Stimulated activated CD4-positive, alpha-beta T cell treated with anti-CD3 and anti-CD28 coated beads, TNF-alpha, amount 100 ng/mL, for 48 hours (primary cell): ENCODE measurements at places on chromosomes 2 and 18.
A peak's percentile ranks its signal among the peaks of the same experiment; 100 is the strongest.

- DNase-seq = peak; percentile 27
Measured at GRCh38 chr2:134919341-134920210, 954 bp downstream of the CCNT2 start.

- DNase-seq = no peak
Measured at GRCh38 chr2:130763405-130763804, 8.1 kb downstream of the AMER3 start.

DNA sequence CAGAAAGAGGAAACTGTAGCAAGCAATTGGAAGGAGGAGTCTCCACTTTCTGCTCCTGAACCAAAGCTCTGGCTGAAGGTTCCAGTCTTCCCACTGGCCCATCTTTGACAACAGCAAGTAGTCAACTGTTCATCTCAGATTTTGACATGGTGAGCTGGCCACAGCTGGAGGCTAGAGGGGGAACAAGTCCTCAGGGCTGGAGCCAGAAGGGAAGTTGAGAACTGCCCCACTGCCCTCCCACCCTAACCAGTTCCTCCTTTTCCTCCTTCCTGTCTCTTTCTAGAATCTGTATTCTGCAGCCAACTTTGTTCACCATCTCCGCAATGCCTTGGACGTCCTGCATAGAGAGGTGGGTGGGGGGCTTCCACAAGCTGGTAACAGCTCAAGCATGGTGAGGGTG, 105.8 kb downstream of the PLB1 start:
- DNase-seq = no peak

DNA sequence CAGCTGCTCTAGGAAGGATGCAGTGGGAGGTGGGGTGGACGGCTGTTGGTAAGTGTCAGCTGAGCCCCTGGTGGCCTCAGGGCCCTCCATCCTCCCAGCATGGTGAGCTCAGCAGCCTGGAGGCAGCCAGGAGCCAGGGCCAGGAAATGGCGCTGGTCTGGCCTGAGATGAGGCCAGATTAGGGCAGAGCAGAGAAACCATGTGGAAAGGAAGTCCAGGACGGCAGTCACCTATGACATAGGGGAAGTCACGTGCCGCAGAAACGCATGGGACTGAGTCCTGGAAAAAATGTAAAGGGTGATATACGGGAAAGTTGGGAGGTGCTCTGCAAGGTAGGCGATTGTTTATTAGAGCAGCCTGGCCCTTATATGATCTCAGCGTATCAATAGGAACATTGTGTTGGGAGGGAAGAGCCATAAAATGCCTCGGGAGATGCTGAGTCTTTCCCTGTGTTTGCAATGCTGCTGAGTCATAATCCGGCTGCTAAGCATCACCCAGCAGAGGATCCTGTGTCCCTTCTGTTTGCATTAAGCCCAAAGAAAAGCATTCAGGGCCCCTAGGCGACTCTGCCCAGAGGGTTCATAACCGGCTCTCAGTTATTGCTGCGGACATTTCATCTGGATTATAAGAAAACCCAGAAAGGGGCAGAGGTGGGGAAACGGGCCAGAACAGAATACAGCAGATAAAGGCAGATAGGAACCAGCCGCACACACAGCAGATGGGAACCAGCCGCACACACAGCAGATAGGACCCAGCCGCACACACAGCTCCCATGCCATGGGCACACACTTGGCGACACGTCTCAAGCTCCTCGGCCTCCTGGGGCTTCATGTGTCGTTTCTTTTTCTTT, 30.3 kb upstream of the B3GNT7 start:
- no peak for DNase-seq

DNA sequence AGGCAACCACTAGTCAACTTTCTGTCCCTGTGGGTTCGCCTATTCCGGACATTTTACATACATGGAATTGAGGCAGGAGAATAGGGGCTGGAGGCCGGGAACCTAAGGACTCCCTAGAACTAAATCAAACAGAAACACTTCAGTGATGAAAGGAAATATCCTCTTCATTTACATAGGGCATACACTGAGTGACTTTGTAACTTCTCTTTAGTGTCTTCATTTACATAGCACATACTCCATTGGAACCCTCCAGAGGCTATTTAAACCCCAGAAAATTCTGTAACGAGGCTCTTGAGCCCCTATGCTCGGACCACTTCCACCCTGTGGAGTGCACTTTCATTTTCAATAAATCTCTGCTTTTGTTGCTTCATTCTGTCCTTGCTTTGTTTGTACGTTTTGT, 56.5 kb downstream of the CCDC195 start:
- no peak for DNase-seq

DNA sequence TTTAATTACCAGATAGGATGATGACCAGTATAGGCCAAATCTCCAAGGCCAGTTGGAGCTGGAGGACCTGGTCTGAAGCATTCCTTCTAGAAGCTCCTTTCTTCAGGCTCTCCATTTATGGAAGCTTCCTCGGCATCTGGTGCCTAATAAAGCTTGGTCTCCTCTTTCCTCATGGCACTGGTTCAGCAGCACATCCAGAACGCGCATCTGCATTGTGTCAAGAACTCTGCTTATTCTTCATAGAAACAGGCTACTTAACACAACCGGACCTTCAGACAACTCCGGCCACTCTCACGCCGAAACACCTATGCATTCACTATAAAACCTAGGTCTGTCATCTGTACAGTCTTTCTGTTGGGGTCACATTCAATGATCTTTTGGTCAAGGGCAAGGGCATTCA, 99.8 kb downstream of the COL6A3 start:
- DNase-seq = no peak

GRCh38 chr2:132430895-132431294, 14.3 kb downstream of the GPR39 start:
- no peak for DNase-seq

GRCh38 chr2:1758171-1758570, 13.9 kb upstream of the PXDN start:
- DNase-seq = no peak

DNA sequence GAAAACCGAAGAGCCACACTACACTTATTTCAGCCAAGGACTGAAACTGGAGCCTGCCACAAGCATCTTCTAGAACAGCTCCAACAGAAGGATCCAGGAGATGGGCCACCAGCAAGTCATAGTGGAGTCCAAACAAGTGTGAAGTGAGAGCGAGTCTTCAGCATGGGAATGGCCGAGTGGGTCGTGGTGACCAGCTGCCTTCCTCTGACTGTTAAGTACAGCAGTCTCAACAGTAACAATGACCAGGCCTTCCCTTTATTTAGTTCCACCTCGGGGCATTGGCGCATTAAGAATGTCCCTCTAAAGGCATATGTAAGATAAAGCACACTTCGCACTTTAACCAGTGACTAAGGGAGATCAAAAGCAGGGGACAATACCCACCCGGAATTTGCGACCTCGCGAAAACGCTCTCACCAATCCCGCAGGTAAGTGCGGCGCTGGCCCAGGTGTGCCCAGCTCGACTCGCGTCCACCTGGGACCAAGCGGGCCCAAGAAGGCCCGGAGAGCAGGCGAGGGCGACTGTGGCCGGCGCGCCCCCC, 1.1 kb downstream of the L3MBTL4 start:
- DNase-seq = no peak

DNA sequence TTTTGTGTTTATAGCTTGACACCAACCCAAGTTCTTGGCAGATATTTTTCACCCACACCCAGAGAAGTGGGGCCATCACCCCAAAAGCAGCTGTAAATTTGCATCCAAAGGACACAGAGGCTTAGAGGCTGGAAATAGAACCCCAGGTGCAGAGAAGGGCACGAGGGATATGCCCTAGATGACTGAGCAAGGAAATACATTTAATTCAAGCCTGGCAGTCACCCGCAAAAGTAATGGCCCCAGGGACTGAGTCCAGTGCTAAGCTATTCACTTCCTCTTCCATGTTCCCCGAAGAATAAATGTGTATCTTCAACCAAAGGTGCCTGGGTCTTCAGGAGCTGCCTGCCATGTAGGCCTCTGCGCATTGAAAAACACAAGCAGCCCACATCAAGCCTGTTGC, 14.0 kb upstream of the REG3G start:
- no peak for DNase-seq

DNA sequence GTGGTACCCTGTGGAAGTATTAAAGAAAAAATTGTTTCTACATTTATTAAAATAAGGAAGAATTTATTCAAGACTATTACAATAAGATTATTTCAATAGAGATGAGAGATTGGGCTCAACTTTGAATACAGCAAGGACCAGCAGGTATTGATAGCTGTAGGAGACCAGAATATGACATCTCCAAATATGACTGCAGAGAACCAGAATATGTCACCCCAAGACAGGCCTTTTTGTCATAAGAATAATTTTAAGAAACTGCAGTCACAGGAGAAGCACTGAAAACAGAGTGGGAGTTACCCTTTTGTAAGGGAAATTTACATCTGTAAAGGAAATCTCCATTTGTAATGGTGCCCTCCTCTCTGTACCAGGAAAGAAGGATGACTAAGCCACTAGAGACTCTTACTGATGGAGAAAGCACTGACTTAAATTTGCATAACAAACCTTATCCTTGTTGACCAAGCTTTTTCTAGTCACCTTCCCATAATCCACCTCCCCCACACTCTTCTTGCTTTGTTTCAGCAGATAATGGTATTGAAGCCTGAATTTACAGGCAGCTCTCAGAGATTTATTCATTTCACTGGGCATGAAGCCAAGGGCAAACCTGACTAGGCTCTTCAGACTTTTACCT, 145.1 kb upstream of the RMP24 start:
- DNase-seq = no peak

- DNase-seq = no peak
Measured at GRCh38 chr2:190119257-190119656, 56.7 kb upstream of the MSTN start.

DNA sequence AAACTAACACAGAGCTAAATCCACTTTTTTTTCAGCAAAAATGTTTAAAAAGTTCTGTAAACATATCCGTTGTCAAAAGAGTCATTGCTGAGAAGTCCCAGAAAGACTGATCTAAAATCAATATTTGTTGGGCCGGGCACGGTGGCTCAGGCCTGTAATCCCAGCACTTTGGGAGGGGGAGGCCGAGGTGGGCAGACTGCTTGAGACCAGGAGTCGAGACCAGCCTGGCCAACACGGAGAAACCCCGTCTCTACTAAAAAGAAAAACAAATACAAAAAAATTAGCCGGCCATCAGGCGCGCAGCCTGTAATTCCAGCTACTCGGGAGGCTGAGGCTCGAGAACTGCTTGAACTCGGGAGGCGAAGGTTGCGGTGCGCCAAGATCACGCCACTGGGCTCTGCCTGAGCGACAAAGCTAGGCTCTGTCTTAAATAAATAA, 1.4 kb downstream of the OLA1 start:
- DNase-seq = no peak

DNA sequence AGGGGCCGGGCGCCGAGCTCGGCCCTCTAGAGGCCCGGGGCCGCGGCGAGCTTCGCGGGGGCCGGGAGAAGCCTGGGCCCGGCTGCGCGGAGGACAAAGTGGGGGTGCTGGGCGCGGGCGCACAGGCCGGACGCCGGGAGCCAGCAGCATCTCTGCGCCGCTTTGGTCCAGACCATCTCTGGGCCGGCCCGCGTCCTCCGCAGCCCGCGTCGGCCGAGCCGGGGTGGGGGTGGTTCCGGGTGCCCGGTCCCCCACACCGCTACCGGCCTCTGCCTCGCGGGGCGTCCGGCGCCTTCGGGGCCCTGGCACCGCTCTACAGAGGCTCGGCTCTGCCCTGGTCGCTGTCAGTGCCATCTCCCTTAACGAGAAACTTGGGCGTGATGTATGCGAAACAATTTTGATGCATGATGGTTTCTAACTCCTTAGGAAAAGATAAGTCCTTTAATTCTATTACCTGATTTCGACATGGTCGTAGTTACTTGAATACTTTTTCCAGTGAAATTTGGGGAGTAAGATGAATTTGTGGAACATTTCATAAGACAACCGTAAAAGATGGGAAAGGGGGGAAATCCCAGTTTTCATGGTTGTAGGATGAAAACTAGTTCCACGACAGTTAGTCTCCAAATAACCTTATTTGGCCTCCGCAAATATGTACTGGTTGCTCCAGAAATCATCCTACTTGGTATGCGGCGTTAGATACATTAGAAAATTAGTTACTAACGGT, 562 bp downstream of the TWSG1 start:
- peak; percentile 9 for DNase-seq

- no peak for DNase-seq
Measured at GRCh38 chr18:75088021-75088506, 120.9 kb downstream of the PTGR3 start.

DNA sequence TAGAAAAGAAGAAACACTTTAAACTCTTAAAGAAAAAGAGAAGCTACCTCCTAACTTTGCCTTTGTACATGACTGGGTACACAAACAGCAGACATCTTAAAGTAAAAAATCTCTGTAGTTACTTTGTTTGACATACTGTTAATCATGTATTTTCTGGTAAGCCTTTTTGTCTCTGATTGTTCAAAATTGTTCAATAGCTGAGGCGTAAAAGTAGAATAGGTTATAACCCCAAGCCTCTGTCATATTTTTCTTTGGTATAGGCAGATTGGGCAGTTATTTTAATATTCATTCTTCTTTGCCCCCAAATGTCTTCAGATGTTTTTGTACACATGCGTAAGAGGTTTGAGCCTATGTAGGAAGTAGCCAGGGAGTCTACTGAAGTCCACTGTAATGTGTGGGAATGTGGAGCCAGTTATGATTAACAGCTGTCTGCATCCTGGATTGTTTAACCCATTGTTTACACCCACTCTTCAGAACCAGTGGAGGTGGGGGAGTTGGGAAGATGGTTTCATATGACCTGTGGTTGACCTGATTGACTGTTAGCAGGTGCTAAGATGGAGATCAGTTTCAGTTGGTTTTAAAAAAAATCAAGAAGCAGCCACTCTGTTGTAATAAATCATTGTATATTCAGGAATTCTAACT, 150.5 kb downstream of the TANC1 start:
- DNase-seq = no peak

DNA sequence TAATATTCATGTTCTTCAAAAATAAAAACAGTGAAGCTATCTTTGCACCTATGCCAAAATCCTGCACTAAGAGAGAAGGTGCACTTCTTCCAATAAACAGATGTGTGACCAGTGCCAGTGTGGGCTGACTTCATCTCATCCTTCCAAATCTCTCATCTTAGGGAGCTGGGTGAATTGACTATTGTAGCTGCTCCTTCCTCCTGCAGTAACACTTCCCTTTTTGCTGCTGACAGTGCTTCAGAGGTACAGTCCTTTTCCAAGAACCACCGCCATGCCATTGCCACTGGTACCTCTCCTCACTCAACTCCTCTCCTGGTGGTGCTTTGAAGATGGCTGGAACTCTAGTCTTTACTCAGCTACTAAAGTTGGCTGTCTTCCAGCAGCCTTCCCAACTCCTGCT, 42.1 kb upstream of the ARHGAP25 start:
- DNase-seq = no peak

- no peak for DNase-seq
Measured at GRCh38 chr2:195498839-195499490, 158.1 kb upstream of the SLC39A10 start.

DNA sequence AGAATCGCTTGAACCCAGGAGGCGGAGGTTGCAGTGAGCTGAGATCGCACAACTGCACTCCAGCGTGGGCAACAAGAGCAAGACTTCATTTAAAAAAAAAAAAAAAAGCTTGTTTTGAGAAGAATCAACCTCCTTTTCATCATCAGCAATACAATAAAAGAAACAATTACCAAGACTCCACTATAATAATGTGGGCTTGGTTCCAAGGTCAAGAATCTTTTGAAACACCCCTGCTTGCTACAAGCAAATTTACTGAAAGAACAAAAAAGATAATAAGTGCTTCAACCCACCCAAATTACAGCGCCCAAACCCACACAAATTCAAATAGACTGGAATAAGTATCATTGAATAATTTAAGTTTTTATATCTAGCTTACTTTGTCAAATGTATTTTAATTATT, 33.6 kb upstream of the MAPRE3 start:
- no peak for DNase-seq

GRCh38 chr2:127197475-127198385, 22.4 kb downstream of the CYP27C1 start:
- DNase-seq = peak; percentile 52

- DNase-seq = no peak
Measured at GRCh38 chr2:219484343-219485200, 14.1 kb upstream of the GMPPA start.
